ENCODE measurements at places on chromosomes 5 and 9. TPM values are rescaled to one million over a fixed set of nuclear protein-coding genes. Genes with fewer than 3 reads are reported as not detected.

- no peak overlapping the region for H3K4me3 ChIP-seq
- no peaks in the 10 kb centered on the region for H3K27me3 ChIP-seq
- no peak for DNase-seq
- H3K4me1 ChIP-seq, result no peaks in the 10 kb centered on the region
These were observed 581.7 kb upstream of the RIOK2 start for GRCh38 chr5:97764700-97765099.

DNA sequence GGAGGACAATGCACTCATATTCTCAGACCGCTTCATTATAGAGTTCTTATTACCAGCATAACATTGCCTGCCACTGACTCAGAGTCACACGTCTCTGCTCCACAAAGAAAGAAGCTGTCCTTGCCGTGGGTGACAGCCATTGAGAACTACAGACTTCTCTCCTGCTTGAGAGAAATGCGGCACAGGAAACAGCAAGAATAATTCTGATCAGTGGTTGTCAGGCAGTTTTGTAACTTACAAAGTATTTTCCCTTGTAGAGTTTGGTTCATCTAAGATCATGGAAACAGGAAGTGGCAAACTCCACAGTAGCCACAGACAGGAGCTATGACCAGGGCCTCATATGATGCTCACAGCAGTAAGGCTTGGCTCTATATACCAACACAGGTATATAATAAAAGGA lies 47.0 kb downstream of the KCNV2 start:
- peak overlapping the region; percentile 90 for H3K27ac ChIP-seq
- peak overlapping the region; percentile 58 for H3K4me3 ChIP-seq
- peaks cover 40% of the 10 kb centered on the region for H3K36me3 ChIP-seq
- no peaks in the 10 kb centered on the region for H3K27me3 ChIP-seq
- peak; percentile 35 for DNase-seq

- no peaks in the 10 kb centered on the region for H3K4me1 ChIP-seq
- H3K36me3 ChIP-seq, result no peaks in the 10 kb centered on the region
- no peak overlapping the region for H3K27ac ChIP-seq
- peaks cover 22% of the 10 kb centered on the region for H3K27me3 ChIP-seq
- H3K4me3 ChIP-seq, result no peak overlapping the region
These were observed 38.1 kb downstream of the LIFR start for GRCh38 chr5:38518341-38518740.

DNA sequence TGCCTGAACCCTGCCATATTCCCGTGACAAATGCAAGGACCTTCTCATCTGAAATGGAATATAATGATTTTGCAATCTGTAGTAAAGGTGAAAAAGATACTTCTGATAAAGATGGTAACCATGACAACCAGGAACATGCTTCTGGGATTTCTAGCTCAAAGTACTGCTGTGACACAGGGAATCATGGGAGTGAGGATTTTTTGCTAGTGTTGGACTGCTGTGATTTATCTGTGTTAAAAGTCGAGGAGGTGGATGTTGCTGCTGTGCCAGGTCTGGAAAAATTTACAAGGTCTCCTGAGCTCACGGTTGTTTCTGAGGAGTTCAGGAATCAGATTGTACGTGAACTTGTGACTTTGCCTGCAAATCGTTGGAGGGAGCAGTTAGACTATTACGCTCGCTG lies 33.5 kb downstream of the AOPEP start:
- H3K4me3 ChIP-seq, result no peak overlapping the region
- DNase-seq, result no peak
- H3K27me3 ChIP-seq, result no peaks in the 10 kb centered on the region
- H3K36me3 ChIP-seq, result peaks cover 7% of the 10 kb centered on the region

DNA sequence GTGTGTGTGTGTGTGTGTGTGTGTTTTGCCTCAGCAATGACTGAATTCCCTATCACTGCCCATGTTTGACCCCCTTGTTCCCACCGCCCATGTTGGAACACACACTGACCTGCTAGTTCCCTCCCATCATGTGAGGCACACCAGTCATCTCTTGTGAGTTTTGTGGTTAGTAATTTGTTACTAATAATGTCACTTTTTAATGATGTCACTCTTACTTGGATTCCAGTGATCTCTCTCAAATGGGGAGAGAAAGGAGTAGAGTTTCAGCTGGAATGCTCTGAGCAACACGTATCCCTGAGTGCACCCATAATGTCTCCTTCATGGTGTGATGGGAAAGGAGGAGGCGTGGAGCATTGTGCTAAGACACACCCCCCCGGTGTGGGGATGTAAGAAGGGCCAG lies 172.6 kb downstream of the SH3GL2 start:
- H3K4me1 ChIP-seq, result no peaks in the 10 kb centered on the region
- H3K36me3 ChIP-seq, result no peaks in the 10 kb centered on the region
- no peak overlapping the region for H3K27ac ChIP-seq
- no peaks in the 10 kb centered on the region for H3K27me3 ChIP-seq

- H3K27me3 ChIP-seq, result no peaks in the 10 kb centered on the region
- no peak overlapping the region for H3K27ac ChIP-seq
- peaks cover 13% of the 10 kb centered on the region for H3K36me3 ChIP-seq
- no peak overlapping the region for H3K4me3 ChIP-seq
- no peak for DNase-seq
These were observed 155.6 kb downstream of the ARHGAP26 start for GRCh38 chr5:142925795-142926194.

DNA sequence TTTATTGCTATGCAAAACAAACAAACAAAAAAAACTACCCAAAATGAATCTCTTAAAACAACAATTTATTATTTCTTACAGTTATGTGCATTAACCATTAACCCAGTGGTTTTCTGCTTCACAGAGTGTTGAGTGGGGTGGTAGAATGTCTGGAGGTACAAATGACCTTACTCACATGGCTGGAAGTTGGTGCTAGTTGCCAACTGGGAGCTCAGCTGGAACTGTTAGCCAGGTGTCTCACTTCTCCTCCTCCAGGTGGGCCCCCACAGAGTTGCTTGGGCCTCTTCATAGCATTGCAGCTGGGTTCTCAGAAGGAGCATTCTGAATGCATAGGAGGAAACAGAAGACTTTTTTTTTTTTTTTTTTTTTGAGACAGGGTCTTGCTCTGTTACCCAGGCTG lies 10.5 kb upstream of the B4GALT1 start:
- H3K27ac ChIP-seq, result no peak overlapping the region
- H3K36me3 ChIP-seq, result no peaks in the 10 kb centered on the region
- no peak for DNase-seq
- peaks cover 3% of the 10 kb centered on the region for H3K4me1 ChIP-seq

DNA sequence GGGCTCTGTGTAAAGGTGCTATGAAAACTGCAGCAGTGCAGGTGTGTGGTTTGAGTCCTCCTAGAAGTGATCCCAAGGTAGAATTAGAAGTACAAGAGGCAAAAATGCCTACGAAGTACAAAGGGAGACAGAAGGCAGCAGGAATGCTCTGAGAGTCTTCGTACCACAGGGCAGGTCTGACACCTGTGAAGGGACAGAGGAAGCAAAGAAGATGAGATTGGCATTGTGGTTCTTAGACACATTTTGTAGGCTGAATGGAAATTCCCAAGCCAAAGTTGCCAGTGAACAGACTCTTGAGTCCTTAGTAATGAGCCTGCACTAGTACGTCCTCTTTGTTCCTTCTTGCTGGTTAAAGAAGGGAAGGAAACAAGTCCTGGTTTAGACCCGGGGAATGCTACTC lies 1.7 kb upstream of the LRRTM2 start:
- no peak for DNase-seq
- no peaks in the 10 kb centered on the region for H3K36me3 ChIP-seq
- no peak overlapping the region for H3K4me3 ChIP-seq
- H3K27ac ChIP-seq, result no peak overlapping the region
- peaks cover 35% of the 10 kb centered on the region for H3K27me3 ChIP-seq

DNA sequence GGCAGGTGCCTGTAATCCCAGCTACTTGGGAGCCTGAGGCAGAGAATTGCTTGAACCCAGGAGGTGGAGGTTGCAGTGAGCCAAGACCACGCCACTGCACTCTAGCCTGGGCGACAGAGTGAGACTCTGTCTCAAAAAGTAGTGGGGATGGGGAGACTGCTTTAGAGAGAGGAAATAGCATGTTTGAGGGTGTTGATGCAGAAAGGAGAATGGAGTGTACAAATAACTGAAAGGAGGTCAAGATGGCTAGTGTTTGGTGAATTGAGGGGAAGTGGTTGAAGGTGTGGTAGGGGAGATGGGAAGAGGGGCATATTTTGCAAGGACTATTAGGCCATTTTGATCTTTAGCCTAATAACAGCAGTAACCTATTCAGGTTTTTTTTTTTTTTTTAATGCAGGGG lies 18.2 kb downstream of the TENT2 start:
- H3K4me3 ChIP-seq, result no peak overlapping the region
- peaks cover 34% of the 10 kb centered on the region for H3K4me1 ChIP-seq
- H3K27me3 ChIP-seq, result no peaks in the 10 kb centered on the region
- peaks cover 43% of the 10 kb centered on the region for H3K36me3 ChIP-seq

GRCh38 chr9:90842996-90843395 lies 41.4 kb downstream of the SYK start:
- no peaks in the 10 kb centered on the region for H3K36me3 ChIP-seq
- no peak for DNase-seq
- H3K4me1 ChIP-seq, result no peaks in the 10 kb centered on the region
- no peak overlapping the region for H3K4me3 ChIP-seq

GRCh38 chr9:71552480-71552879 lies 215.8 kb downstream of the CEMIP2 start:
- H3K27ac ChIP-seq, result no peak overlapping the region
- H3K36me3 ChIP-seq, result no peaks in the 10 kb centered on the region
- no peak for DNase-seq

DNA sequence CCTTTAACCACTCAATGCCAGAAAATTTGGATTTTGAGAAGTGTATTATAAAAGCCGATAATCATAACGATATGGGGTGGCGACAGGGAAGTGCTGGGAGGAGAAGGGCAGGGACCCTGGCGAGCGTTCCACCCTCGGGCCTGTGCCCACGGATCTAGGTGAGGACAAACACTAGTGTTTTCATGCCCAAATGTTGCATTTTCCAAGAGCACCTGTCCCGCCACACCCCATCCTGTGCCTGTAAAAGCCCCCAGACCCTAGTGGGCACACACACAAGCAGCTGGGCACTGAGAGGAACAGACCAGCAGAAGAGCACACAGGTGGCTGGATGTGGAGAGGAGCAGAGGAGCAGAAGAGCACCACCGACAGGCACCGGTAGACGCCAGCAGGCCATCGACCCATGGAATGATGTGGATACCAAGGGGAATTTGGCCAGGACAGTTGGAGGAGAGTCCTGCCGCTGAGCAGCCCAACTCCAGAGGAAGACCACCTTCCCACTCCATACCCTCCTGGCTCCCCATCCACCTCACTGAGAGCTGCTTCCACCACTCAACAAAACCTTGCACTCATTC lies 315.0 kb downstream of the EDIL3 start:
- no peaks in the 10 kb centered on the region for H3K36me3 ChIP-seq
- no peak overlapping the region for H3K27ac ChIP-seq
- no peak overlapping the region for H3K4me3 ChIP-seq
- no peaks in the 10 kb centered on the region for H3K27me3 ChIP-seq
- no peak for DNase-seq
- no peaks in the 10 kb centered on the region for H3K4me1 ChIP-seq

DNA sequence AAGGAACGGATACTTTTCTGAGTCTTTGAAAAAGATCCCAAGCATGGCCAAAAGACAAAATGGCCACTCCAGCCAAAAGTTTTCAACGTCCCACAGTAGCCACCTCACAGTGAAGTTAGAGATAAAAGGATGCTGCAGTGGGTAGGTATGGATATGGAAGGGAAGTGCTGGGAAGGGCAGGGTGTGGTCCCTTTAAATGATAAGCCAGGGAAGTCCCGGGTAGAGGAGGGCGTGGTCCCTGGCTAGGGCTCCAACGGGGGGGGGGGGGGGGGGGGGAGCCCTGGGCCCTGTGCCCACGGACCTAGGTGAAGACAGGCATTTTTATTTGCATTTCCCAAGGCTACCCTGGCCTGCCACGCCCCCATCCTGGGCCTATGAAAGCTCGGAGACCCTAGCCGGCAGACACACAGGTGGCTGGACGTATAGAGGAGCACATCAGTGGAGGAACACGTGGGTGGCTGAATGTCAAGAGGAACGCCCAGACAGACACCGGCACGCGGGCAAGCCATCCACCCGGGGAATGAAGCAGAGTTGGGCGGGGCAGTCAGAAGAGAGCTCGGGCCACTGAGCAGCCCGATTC lies 306.7 kb downstream of the NFIB start:
- DNase-seq, result no peak
- no peaks in the 10 kb centered on the region for H3K36me3 ChIP-seq
- H3K4me1 ChIP-seq, result no peaks in the 10 kb centered on the region
- H3K4me3 ChIP-seq, result no peak overlapping the region
- H3K27ac ChIP-seq, result no peak overlapping the region
- no peaks in the 10 kb centered on the region for H3K27me3 ChIP-seq

Gene RETREG1
- total RNA-seq, result 50.9 TPM

Gene OR13C9
- total RNA-seq, result not detected

Gene CYLC2
- total RNA-seq, result not detected
